ENCODE measurements at places on chromosomes 13 and 19.

DNA sequence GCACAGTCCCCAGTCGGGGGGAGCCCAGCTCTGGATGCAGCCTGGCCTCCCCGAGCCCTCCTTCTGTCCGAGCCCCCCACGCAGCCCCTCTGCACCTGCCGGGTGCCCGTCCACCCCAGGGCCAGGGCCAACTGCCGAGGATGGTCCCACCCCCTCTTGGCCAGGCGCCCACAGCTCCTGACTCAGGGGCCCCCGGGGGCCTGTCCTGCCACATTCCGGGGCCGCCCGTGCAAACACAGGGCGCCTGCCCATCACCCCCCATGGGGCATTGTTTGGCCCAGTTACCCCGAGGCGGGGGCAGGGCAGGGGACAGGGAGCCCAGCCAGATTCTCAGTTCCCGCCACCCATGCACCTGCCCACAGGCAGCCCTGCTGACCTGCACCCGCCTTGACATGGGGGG, 5.3 kb upstream of the TCF3 start:
- no peak for DNase-seq

DNA sequence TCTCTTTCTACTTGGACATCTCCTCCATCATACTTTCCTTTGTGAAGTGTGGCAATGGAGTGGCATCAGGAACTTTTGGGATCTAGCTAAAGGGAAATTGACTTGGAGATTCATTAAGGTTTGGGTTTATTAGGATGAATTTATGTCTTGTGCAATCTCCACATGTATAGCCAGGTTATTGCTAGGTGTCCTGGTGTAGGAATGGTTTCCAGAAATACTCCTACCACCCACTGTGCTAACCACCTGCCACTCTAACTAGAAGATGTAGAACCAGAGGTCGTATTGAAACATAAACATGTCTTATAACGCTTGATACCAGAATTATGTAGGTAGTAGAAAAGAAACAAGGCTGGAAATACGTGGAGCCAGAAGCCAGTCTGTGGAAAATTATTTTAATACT, 38.1 kb upstream of the MED4 start:
- DNase-seq = no peak

GRCh38 chr19:50379602-50380001, 3.3 kb downstream of the NR1H2 start:
- no peak for DNase-seq

GRCh38 chr13:103403148-103403740, 337.0 kb upstream of the SLC10A2 start:
- DNase-seq = no peak

DNA sequence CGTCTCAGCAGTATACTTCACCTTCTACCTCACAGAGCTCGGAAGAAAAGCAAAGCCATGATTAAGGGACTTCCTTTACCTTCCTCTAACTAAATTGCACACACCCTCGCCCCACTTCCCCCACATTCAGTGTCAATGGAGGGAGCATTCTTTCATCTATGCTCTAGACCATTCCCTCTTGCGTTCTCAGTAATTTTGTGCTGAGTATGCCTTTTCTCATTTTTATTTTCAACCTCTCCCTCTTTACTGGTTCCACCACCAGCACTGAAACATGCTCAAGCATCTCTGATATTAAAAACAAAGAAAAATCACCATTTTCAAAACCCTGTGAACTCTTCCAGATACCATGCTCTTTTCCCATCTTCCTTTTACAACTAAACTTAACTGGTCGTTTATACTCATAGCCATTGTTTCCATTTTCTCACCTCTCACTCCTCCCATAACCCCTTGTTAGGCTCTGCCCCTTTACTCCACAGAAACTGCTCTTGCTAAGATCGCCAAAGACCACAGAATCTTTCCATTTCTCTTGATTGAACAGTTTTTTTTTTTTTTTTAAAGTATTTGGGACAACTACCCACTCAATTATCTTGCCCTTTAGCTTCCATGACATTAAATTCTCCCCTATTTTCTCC, 32.4 kb downstream of the SERPINE3 start:
- no peak for DNase-seq
